ENCODE measurements at places on chromosomes 1 and 21.

GRCh38 chr1:9302745-9303524 lies 10.2 kb downstream of the SPSB1 start:
- no peak for DNase-seq

DNA sequence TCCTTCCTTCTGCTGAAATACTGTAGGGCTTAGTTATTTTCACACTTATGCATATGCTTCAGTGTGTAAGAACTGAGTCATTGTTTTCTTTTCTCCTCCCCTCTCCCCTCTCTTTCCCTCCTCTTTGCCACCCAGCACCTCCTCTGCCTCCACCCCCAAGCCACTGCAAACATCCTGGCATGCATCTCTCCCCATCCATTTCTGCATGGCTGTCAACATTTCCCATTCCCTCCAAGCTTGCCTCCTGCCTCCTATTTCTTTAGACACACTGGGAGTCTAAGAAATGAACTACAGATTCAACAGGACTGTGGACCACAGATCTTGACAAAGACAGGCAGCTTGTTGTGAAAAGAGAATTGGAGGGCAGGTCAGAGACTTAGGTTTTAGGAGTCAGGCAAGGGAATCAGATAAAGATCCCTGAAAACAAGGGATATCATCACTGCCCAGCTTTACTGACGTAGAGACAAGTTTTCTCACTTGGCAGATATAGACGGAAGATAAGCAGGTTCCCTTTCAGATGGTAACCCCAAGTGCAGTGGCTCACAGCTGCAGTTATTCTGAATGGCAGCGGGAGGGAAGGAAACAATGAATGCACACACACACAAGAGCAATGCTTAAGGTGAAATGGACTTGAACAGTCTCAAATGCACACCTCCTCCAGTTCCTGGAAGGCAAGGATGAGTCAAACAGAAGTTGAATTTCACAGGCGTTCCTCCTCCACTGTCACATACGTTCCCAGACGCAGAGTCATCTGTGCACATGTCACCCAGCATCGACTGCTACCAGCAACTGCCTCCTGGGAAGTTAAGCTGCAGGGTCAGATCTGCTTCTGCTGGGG lies 56.1 kb downstream of the HIVEP3 start:
- DNase-seq: peak; percentile 44

DNA sequence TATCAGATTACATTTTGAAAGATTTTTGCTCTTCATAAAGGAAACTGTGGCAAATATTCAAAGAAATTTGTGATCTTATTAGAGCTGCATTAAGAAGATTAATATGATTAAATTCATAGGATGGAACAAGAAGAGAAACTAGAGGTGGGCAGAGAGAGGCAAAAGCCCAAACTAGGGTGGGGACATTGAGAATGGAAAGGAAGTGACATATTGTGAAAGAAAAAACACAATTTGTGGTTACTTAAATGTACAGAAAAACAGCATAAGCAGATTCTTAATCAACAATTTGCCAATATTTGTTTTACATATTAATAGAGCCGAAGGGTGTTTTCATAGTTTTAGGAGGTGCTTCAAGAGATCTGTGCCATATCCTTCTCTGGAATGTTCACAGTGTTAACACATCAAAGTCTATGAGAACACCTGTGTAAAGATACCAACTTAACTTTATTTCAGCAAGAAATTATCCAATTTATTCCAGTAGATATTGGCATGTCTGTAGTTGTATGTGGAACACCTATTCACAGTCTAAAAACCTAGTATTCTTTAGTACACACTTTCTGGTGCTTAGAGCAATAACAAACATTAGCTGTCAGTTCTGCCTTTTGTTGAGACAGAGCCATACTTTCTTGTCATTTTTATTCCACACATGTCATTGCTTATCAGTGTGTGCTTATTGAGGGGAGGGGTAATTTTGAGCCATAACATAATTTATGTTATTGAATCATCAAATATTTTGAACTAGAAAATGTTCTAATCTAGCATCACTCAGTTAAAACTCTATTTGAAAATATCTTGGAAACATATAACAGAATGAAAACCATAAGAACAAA lies 401.5 kb downstream of the PTPRC start:
- DNase-seq: no peak

- no peak for DNase-seq
Observed at GRCh38 chr21:38753114-38753513, 52.6 kb upstream of the ETS2 start.

DNA sequence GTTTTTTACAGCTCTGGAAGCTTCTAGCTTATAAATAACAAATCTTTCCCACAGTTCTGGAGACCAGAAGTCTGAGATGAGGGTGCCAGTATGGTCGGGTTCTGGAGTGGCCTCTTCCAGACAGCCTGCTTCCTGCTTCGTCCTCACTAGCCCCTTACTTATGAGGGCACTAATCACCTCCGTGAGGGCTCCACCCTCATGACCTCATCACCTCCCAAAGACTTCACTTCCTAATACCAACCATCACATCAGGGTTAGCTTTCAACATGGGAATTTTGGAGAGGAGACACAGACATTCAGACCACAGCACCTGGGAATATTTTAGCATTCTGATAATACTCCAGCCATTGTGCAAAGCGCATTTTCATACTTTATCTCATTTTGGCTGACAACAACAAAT lies 223.7 kb upstream of the IRF2BP2 start:
- DNase-seq: no peak

GRCh38 chr1:42210421-42211133 lies 46.0 kb upstream of the GUCA2A start:
- no peak for DNase-seq

DNA sequence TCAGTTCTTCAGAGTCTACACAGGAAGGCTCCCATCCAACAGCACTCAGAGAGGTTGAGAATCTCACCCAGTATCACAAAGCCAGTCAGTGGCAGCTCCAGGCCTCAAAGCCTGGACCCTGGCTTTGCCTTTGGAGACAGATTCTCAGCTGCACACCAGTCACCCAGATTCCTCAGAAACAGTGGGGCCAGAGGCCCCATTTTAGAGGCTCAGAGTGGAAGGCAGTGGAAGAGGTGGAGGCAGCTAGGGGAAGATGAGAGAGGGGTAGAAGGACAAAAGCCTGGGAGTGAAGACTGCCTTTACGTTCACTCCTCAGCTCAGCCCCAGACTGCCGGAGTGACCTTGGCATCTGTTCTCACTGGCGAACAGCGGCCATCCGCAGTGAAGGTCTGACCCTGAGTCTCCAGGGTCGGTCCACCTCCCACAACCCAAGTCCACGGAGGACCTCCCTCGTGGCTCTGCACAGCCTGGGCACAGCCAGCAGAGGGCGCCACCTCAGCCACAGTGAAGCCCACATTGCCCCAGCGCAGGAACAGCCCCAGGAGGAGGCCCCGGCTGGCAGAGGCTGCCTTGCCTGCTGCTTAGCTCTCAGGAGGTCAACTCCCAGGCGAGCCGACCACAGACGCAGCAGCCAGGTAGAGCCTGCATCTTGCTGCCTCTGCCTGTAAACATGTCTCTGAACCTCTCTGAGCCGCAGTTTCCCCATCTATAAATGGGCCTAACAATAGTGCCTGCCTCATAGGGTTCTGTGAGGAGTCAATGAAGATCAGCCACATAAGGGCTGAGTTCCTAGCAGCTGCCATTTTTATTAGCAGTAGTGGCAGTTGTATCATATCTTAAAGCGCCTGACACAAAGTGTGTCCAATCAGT lies 5.9 kb upstream of the FNDC5 start:
- DNase-seq: peak; percentile 40

DNA sequence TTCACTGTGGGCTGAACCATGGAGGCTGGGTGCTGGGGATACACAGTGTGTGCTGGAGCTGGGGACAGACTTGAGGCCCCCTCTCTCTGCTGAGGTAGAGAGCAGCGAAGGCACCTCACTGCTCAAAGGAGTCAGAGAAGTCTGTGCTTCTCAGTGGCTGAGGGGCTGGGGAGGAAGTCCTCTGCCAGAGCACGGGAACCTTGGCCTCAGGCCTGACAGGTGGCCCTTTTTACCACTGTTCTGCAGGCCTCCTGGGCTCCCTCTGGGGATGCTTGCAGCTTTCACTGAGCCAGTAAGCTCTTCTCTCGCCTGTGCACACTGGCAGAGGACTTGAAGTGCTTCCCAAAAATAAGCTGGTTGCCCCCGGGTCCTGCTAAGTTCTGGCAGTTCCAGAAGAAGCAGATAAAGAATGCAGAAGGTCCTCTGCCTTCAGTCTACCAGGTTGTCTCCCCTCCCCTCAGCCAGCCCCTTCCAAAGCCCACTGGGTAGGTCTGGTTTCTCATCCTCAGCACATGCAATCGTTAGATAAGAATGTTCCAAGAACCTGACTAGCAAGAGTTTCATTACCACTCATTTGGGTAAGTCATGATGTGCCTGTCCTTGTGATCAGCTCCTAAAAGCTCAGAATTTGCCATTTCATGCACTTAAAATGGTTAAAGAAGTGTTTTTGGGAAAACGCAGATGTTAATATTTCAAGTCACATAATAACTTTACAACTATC lies 53.9 kb downstream of the TENT5C start:
- DNase-seq: no peak

- DNase-seq: no peak
Observed at GRCh38 chr1:7617826-7618225, 153.3 kb upstream of the VAMP3 start.

- no peak for DNase-seq
Observed at GRCh38 chr1:37952738-37953137, 5.9 kb upstream of the INPP5B start.

GRCh38 chr1:37998913-37999429 lies 6.3 kb downstream of the FHL3 start:
- no peak for DNase-seq

DNA sequence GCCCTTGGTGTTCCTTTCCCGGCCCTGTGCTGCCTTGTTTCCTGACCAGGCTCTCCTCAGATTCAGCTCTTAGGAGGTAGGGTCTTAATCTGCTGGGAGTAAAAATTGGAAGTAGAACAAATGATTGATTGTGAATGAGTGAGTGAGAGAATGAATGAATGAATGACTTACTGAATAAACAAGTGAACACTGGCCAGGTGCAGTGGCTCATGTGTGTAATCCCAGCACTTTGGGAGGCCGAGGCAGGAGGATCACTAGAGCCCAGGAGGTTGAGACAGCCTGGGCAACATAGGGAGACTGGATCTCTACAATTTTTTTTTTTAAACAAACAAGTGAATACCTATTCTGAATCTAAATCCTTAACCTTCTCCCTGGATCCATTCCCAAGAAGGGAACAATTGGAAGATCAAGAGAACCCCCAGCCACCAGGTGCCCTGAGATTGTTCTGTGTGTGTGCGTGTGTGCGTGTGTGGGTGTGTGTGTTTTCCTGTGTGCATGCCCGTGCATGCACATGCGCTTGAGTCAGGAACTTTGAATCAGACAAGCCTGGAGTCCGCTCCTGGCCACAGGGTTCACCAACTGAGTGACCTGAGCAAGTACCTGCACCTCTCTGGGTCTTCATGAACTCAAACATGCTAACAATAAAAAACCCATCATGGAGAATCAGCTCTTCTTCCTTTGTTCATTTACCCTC lies 24.3 kb upstream of the CITED4 start:
- DNase-seq: no peak

- DNase-seq: no peak
Observed at GRCh38 chr1:180156631-180157091, 2.0 kb downstream of the QSOX1 start.

GRCh38 chr1:156913809-156914387 lies 6.5 kb upstream of the LRRC71 start:
- DNase-seq: no peak

GRCh38 chr1:153402226-153402625 lies 11.4 kb upstream of the S100A8 start:
- no peak for DNase-seq

GRCh38 chr1:194268839-194269238 lies 1082.4 kb upstream of the B3GALT2 start:
- DNase-seq: no peak

DNA sequence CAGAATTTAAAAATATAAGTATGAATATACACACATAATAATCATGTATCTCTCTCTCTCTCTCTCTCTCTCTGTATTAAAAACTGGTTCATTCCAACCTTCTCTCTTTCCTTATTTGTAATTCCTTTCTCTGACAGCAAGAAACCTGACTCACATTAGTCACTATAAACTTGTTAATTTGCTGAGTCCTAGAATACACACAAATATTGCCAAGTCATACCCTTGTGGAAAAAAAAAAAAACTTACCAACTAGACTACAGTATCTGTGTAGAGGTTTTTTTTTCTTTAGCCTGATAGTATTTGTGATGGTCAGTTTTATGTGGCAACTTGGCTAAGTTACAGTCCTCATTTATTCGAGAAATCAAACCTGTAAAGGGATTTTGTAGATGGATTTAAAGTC lies 26.3 kb upstream of the NHLH2 start:
- DNase-seq: no peak

- no peak for DNase-seq
Observed at GRCh38 chr1:26049531-26050247, 3.8 kb upstream of the SLC30A2 start.

DNA sequence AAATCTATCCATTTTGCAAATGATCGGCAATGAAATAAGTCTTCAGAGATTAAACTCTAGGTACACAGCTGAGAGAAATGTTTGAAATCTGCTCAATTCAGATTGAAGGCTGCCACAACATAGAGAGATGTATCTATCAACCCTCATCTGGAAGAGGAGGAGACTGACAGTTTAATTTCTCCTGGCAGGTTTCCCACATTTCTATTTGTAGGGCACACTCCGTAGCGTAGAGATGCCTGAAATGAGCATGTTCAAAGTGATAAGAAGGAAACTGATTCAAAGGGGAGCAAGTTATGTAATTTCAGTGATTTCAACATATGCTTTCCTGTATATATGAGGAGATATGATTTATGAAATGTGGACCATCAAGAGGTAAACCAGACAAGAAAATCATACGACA lies 44.1 kb downstream of the NIBAN1 start:
- no peak for DNase-seq

GRCh38 chr1:154413177-154413783 lies 8.1 kb downstream of the IL6R start:
- DNase-seq: no peak

DNA sequence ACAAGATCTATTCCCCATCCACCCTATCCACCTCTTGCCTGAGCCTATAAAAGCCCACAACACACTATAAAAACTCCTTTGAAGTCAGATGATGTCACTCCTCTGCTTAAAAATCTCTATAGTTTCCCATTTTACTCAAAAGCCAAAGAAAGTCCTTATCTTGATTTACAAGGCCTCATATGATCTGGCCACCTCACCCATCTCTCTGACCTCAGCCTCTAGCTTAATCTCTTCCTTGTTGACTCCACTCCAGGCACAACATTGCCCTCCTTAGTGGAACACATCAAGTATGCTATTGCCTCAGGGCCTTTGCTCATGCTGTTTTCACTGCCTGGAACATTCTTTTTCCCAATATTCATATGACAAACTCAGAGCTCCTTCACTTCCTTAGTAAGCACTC lies 33.3 kb downstream of the ZNF281 start:
- no peak for DNase-seq

GRCh38 chr1:21725748-21726392 lies 56.7 kb upstream of the RAP1GAP start:
- no peak for DNase-seq
